ENCODE measurements at places on chromosomes 2 and 18. TPM values are rescaled to one million over a fixed set of nuclear protein-coding genes. Genes with fewer than 3 reads are reported as not detected.

The SPP2 gene
- not detected for total RNA-seq

DNA sequence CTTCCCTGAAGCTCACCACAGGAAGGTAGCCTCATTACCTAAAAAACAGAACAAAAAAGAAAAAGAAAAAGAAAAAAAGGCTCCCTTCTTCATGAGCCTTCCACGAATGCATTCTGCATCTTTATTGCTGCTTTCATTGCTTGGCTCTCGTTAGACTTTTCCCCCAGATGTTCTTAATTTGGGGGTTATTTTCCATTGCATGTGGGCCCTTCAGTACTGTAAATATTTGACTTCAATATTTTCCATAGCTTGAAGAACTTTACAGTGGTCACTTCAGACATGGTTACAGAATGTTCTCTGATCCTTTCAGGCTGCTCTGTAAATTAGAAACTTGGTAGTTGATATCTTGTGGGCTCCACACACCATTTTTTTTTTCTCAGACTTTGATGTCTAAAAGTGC is 65.6 kb upstream of the COPS8 start:
- H3K4me3 ChIP-seq: no peak overlapping the region
- no peaks in the 10 kb centered on the region for H3K4me1 ChIP-seq
- no peak overlapping the region for H3K27ac ChIP-seq
- H3K27me3 ChIP-seq: peaks cover 8% of the 10 kb centered on the region
- H3K36me3 ChIP-seq: no peaks in the 10 kb centered on the region

- no peak overlapping the region for H3K27ac ChIP-seq
- H3K27me3 ChIP-seq: peaks cover 2% of the 10 kb centered on the region
- H3K4me1 ChIP-seq: peaks cover 66% of the 10 kb centered on the region
- no peak for DNase-seq
- H3K36me3 ChIP-seq: peaks cover 8% of the 10 kb centered on the region
- no peak overlapping the region for H3K4me3 ChIP-seq
These were observed 19.4 kb upstream of the TTC39C start for GRCh38 chr18:23995180-23995579.

The NT5DC4 gene
- not detected for total RNA-seq

The TANC1 gene
- 0.48 TPM for total RNA-seq

DNA sequence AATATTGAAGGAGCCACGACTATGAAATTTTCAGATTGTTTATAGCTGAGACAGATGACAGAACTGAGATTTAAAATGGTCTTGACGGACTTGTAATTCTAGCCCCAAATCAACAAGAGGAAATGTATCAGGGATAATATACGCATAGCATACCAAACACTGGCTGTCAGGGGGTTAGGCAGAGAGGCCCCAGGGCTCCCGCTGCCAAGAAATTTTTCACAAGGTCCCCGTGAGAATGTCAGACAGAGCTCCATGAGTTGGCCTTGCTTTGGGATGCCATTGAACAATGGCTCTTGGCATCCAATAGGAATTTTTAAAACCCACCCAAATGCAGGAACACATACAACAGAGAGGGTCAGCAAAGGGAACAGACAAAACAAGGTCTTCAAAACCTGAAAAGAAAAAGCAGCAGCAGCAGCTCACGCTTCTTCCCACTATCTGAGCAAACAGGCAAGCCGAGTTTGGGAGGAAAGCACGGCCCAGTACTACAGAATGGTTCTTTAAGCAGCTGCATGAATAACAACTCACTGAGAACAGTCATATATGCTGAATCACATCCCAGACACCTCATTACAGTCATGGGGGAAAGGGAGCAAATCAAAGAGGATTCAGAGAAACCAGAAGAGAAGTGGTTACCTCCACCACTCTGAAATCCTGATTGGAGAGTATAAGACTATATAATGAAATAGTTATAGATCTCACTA is 445.6 kb downstream of the RND3 start:
- no peak overlapping the region for H3K27ac ChIP-seq
- H3K27me3 ChIP-seq: no peaks in the 10 kb centered on the region
- no peak for DNase-seq
- no peak overlapping the region for H3K4me3 ChIP-seq
- no peaks in the 10 kb centered on the region for H3K4me1 ChIP-seq

DNA sequence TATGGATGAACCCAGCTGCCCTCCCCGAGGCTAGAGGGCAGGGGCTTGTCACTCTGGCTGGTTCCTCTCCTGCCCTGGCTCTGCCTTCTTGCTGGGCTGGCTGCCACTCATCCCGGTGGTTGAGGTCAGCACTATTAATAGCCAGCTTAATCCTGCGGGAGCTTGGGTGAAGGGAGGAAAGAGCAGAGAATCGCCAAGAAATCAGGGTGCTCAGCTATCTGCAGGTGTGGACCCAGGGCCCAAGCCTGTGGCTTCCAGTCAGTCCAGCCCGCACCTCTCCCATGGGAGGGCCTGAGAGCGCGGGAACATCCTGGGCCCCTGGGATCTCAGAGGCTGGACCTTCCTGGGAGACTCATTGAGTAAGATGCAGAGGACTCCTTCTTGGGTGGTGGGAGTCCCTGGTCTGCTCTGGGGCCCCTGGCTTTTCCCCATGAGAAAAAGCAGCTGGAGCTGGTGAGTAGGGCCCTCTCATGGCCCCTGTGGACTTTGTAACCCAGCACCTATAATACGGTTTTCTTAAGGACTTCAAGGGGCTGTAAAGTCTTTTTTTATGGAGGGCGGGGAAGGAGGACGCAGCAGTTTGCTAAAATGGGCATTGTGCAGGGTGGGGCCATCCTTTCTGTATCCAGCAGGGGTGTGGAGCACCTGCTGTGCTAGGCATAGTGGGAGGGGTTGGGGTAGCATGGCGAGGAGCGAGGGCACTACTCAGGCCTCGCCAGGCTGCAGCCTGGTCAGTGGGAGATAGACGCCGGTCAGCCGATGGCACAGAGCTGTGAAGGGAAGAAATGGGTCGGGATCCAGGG is 27.4 kb upstream of the CNNM3 start:
- no peak overlapping the region for H3K27ac ChIP-seq
- no peaks in the 10 kb centered on the region for H3K27me3 ChIP-seq
- no peaks in the 10 kb centered on the region for H3K36me3 ChIP-seq
- peaks cover 3% of the 10 kb centered on the region for H3K4me1 ChIP-seq
- no peak overlapping the region for H3K4me3 ChIP-seq

DNA sequence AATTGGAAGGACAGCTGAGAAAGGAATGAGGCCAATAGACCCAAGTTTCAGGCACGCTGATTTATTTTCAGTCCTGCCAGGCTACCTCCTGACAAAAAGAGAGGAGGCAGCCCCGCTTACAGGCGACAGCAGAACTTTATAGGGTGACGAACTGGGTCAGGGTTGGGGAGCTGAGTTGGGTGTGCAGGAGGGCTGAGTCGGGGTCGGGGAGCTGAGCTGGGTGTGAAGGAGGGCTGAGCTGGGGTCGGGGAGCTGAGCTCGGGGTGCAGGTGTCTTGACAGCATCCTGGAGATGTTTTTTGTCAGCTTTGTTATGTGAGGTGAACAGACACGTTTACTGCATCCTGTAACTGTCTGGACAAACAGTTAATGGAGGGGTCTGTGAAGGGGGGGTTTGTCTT is 342.2 kb downstream of the ADCYAP1 start:
- H3K27me3 ChIP-seq: no peaks in the 10 kb centered on the region
- no peaks in the 10 kb centered on the region for H3K36me3 ChIP-seq
- H3K27ac ChIP-seq: no peak overlapping the region
- no peak overlapping the region for H3K4me3 ChIP-seq
- no peaks in the 10 kb centered on the region for H3K4me1 ChIP-seq

- no peaks in the 10 kb centered on the region for H3K36me3 ChIP-seq
- no peaks in the 10 kb centered on the region for H3K27me3 ChIP-seq
- no peak overlapping the region for H3K27ac ChIP-seq
These were observed 43.7 kb upstream of the RIT2 start for GRCh38 chr18:43159086-43159770.

The IHH gene
- not detected for total RNA-seq

The CCL20 gene
- 4.7 TPM for total RNA-seq

DNA sequence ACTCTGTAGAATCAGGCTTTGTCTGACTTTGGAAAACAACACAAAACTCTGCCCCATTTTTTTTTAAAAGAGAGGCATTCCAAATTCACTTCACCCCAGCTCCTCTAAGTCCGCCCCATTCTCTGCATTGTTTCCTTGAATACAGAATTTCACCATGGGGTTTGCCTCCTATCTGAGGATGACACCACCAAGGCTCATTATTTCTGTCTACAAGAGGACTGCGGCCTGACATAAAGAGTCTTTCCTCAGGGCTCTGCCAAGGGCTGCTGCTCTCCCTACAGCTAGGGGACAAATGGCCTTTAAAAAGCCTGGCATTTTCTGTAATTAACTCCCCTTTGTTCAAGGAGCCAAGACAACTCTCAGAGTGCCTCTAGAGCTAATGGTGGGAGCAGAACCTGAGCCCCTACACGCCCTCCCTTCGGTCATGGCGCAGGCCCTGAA is 4.6 kb downstream of the CHST10 start:
- H3K27me3 ChIP-seq: peaks cover 3% of the 10 kb centered on the region
- no peak overlapping the region for H3K27ac ChIP-seq
- no peak overlapping the region for H3K4me3 ChIP-seq
- no peaks in the 10 kb centered on the region for H3K36me3 ChIP-seq
- no peak for DNase-seq

The L3MBTL4 gene
- 0.20 TPM for total RNA-seq

- no peak for DNase-seq
- no peaks in the 10 kb centered on the region for H3K36me3 ChIP-seq
- no peaks in the 10 kb centered on the region for H3K27me3 ChIP-seq
- no peak overlapping the region for H3K27ac ChIP-seq
- no peaks in the 10 kb centered on the region for H3K4me1 ChIP-seq
- no peak overlapping the region for H3K4me3 ChIP-seq
These were observed 122.5 kb upstream of the HDAC4 start for GRCh38 chr2:239523147-239523953.

The NOSTRIN gene
- total RNA-seq: not detected

DNA sequence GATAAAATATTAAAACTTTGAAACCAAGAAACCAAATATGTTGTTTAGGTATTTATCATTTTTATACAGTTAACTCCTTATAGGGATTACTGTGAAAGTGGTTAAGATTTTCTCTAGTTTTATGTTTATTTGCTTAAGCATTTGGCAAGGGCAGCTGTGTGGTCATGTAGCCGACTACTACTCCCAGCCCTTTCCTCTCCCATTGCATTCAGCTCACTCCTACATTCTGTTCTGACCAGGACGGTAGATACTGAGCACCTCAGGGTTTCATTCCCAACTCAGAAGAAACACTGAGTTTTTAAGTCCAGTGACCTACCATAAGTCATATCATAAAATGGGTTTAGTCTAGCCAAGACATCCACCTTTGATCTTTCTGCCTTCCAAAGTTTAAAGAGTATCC is 19.8 kb downstream of the FZD5 start:
- no peak overlapping the region for H3K27ac ChIP-seq
- no peaks in the 10 kb centered on the region for H3K27me3 ChIP-seq
- H3K36me3 ChIP-seq: peaks cover 2% of the 10 kb centered on the region
- no peak overlapping the region for H3K4me3 ChIP-seq
- no peaks in the 10 kb centered on the region for H3K4me1 ChIP-seq

DNA sequence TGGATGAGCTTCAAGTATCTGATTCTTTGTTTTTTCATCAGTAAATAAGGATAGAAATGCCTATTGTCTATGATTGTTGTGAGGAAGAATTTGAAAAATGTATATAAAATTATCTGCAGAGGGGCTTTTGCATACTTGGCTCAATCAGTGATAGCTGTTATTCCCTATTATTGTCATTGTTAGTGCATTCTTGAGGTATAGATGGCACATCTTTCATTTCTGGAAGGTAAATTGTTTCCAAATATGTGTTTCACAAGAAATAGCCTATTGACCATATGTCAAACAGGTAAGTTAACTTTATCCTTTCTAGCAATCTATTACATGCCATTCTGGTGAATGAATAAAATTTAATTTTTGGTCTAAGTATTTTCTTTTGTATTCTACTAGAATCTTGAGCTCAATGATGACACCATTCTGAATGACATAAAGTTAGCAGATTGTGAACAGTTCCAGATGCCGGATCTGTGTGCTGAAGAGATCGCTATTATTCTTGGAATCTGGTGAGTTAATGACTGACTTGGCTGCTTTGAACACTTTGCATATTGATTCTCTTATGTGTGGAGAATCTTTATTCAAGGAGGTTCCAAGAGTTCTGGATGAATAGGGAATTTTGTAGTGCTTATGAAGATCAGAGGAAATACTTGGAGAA is 44.2 kb downstream of the TTC27 start:
- no peak overlapping the region for H3K4me3 ChIP-seq
- no peak overlapping the region for H3K27ac ChIP-seq
- H3K27me3 ChIP-seq: no peaks in the 10 kb centered on the region
- peaks cover 18% of the 10 kb centered on the region for H3K36me3 ChIP-seq
- H3K4me1 ChIP-seq: no peaks in the 10 kb centered on the region
- DNase-seq: no peak

GRCh38 chr2:177262958-177263450 is 1.5 kb downstream of the NFE2L2 start:
- peaks cover 3% of the 10 kb centered on the region for H3K27me3 ChIP-seq
- H3K36me3 ChIP-seq: peaks cover 48% of the 10 kb centered on the region
- H3K27ac ChIP-seq: peak overlapping the region; percentile 93

GRCh38 chr2:105977212-105977611 is 216.9 kb downstream of the UXS1 start:
- no peaks in the 10 kb centered on the region for H3K36me3 ChIP-seq
- H3K27ac ChIP-seq: no peak overlapping the region
- DNase-seq: no peak
- H3K4me1 ChIP-seq: no peaks in the 10 kb centered on the region

DNA sequence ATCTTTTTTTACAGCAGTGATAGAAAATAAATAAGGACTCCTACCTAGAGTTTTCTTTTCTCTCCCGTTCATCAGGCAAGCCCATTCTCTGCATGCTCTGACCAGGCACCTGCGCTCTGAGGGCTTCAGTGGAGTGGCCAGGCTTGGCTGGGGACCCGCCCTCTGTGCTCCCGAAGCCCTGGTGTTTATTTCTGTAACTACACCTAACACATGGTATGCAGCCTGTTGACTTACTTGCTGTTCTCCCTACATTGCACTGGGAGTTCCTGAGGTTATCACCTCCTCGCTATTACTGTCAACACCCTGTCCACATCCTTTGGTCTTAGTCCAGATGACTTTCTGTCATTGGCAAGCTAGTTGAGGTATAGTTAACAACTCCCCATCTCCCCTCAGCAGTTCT is 317.7 kb downstream of the LPIN1 start:
- no peak overlapping the region for H3K4me3 ChIP-seq
- H3K36me3 ChIP-seq: no peaks in the 10 kb centered on the region
- H3K27ac ChIP-seq: no peak overlapping the region
- H3K4me1 ChIP-seq: peaks cover 3% of the 10 kb centered on the region
- no peak for DNase-seq
- H3K27me3 ChIP-seq: peaks cover 18% of the 10 kb centered on the region

The TTN gene
- total RNA-seq: 2.3 TPM

The SERPINB10 gene
- not detected for total RNA-seq

The ARHGAP15 gene
- total RNA-seq: 167 TPM

DNA sequence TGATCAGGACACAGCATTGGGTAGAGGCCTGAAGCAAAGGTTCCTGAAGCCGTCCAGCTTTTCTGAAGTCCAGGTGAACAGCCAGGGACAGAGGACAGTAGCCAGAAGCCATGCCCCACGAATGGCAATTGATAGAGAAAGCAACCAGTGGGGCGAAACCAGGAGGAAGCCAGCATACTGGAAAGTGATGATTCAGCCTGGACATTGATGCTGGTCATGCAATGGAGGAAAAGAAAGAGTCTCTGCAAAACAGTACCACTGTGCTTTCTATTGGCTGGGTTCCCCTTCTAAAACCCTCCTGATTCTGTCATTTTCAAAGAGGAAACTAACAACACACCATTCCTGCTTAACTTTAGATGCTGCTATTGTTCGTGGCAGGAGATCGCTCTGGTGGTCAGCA is 221.4 kb upstream of the EPAS1 start:
- H3K4me3 ChIP-seq: no peak overlapping the region
- peaks cover 45% of the 10 kb centered on the region for H3K4me1 ChIP-seq
- no peaks in the 10 kb centered on the region for H3K27me3 ChIP-seq
- H3K27ac ChIP-seq: no peak overlapping the region
- peaks cover 7% of the 10 kb centered on the region for H3K36me3 ChIP-seq

All from activated CD4-positive, alpha-beta memory T cell treated with anti-CD3 and anti-CD28 coated beads, Interleukin-2, amount 10 ng/mL, durations not matched to agents 7 days and 5 days (primary cell).